ENCODE measurements at places on chromosomes 5 and 9.

DNA sequence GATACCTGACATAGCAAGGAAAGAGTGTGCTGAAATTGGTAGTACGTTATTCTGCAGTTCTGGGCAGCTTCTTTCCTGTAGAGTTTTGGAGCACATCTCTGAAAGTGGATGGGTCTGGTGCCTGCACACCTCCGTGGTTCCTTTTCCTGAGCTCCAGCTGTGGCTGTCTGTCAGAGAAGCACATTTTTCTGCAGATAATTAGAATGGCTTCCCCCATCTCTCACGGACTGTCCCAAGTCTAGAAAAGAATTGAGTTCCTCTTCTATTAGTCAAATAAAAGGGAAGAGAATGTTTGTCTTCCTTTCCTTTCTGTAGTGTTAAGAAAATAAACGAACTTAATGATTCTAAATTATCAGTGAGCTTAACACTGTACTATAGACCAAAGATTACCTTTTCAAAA, 55.7 kb downstream of the VCAN start:
- DNase-seq, result no peak

DNA sequence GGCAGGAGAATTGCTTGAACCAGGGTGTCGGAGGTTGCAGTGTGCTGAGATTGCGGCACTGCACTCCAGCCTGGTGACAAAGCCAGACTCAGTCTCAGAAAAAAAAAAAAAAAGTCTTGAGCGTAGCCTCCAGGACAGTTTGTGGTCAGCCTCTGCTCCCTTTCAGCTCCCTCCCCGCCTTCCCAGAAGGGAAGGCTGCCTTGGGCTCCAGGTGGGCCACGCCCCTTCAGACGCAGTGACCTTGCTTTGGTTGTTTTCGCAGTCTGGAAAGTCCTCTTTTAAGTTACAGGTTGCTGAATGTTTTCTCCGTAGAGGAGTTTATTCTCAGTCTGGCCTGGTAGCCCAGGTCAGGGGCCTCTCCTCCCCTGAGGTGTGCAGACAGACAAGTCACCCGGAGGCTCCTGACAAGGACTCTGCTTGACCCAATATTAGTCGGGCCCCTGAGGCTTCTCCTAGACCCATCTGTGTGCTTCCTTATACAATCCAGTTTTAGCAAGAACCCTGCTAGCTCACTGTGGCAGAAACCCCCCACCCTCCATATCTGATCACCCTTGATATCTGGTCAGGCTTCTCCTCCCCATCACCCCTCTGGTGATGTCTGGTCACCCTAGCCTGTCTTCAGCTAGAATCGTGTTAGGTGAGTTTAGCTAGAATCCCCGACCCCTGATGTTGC, 31.6 kb upstream of the N4BP3 start:
- no peak for DNase-seq

DNA sequence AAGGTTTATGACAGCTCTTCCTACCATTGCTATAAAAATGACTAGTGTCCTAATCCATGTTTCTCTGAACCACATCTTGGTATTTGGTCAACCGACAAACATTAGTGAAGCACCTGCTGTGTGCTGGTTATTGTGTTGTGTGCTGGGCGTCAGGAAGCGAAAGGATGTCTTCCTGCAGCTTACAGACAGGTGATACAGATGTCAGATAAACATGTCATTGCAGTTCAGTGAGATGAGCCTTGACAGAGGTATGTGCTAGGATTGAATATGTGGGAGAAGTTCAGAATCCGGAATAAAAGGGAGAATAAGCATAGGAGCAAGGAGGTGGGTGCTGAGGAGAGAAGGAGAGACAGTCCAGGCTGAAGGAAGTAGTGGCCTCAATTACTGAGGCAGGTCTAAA, 20.3 kb upstream of the CTNNA1 start:
- no peak for DNase-seq

DNA sequence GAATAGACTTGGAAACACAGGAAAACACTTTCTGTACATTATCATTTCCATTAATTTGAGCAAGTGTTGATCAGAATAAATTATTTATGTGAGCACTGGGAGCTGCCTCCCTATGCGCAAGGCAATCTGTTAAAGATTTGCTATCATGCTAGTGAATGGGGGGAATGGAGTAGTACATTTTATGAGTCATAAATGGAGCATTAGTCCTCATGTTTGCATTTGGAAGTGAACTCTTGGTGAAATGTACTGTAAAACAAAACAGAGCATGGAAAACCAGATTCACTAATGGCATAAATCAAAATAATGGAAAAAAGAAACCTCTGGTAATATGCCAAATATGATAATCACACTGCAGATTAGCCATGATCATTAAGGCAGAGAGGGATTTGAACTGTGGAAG, 40.5 kb upstream of the TMC1 start:
- DNase-seq, result no peak

- DNase-seq, result no peak
Measured at GRCh38 chr5:174235221-174236011, 189.9 kb downstream of the NSG2 start.

GRCh38 chr5:34038390-34038789, 4.6 kb downstream of the C1QTNF3 start:
- DNase-seq, result no peak

- no peak for DNase-seq
Measured at GRCh38 chr5:180790020-180790419, 12.6 kb downstream of the MGAT1 start.

GRCh38 chr9:105290954-105291353, 46.5 kb downstream of the SLC44A1 start:
- no peak for DNase-seq

GRCh38 chr5:89309268-89309667, 426.3 kb upstream of the MEF2C start:
- DNase-seq, result no peak

GRCh38 chr9:121122246-121123032, 47.7 kb downstream of the CNTRL start:
- no peak for DNase-seq

DNA sequence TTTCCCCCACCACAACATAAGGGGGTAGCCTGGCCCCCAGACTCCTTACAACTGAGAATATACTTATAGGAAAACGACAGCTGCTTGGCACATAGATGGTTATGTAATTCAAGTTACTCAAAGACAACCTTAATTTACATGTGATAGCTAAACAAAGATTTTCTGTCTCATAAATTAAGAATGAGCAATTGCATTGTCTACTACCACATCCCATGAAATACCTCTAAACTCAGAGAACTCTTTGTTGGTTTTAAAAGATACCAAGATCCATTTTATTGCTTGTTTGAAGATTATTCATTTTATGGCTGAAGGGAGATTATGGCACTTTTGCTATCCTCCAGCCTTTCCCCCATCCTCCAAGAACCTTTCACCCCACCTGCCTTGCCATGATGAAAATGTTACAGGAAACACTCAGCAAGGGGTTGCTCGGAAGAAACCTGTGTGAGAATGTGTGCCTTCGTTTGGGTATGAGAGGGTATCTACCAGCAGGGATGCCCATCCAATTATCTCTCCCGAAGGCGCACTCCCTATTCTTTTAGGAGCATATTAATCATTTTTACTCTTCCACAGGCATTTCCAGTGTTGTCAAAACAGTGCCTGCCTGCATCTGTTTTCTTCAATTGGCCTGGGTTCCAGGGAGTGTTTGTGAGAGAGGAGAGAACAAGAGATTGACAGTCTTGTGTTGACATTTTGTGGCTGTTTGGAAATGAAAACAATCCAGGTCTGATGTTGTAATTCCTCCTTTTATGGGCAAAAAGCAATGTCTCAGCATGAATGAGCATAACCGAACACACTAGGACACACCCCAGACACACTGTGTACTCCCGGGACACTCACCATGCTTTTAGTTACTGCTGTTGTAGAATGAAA, 208.0 kb upstream of the ANKRD55 start:
- DNase-seq, result no peak

Measured in stimulated activated naive CD4-positive, alpha-beta T cell treated with Interleukin-2 at 50 U/mL for 16 hours (primary cell).